ENCODE measurements at places on chromosomes 2 and 18. TPM values are rescaled to one million over a fixed set of nuclear protein-coding genes. Genes with fewer than 3 reads are reported as not detected.
A peak's percentile ranks its signal among the peaks of the same experiment; 100 is the strongest.

Gene SUMO1
- 172 TPM for total RNA-seq

Gene PDE11A
- 0.53 TPM for total RNA-seq

Gene CAD
- total RNA-seq: 150 TPM

Gene KCNE4
- total RNA-seq: not detected

Gene GRP
- total RNA-seq: not detected

Gene PROKR1
- 4.4 TPM for total RNA-seq

Gene PAX8
- 0.66 TPM for total RNA-seq

Gene ITGAV
- 27.7 TPM for total RNA-seq

Gene FNDC4
- 14.1 TPM for total RNA-seq

Gene SLC4A5
- 1.2 TPM for total RNA-seq

Gene UGT1A10
- 0.11 TPM for total RNA-seq

Gene PRKD3
- 68.5 TPM for total RNA-seq

Gene TCF7L1
- total RNA-seq: 108 TPM

DNA sequence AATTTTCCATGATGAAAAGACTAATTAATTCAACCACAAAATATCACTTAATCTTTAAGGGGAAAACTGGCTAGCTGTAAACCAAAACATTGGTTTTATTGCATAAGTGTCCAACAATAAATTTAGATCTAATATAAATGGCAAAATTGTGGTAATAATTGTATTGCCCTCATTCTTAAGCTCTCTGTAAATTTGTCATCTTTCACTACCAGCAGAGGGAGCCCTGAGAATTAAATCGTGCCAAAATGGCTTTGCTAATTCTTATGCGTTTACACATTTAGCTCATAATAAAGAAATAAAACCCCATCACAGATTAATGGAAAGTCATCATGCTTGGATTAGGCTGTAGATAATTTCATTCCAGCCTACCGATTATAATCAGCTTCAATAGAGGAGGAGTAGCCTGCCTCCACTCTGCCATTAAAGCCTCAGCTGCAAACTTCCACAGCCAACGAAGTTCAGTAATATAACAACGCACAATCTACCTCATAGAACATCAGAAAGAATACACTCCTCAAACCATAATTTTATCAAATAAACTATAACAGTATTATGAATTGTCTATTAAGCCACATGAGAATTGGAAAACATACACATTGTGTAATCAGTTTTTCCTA lies 70.0 kb upstream of the ATP5MC3 start:
- no peaks in the 10 kb centered on the region for H3K27me3 ChIP-seq
- no peak overlapping the region for H3K27ac ChIP-seq
- no peak for DNase-seq
- peaks cover 6% of the 10 kb centered on the region for H3K36me3 ChIP-seq

DNA sequence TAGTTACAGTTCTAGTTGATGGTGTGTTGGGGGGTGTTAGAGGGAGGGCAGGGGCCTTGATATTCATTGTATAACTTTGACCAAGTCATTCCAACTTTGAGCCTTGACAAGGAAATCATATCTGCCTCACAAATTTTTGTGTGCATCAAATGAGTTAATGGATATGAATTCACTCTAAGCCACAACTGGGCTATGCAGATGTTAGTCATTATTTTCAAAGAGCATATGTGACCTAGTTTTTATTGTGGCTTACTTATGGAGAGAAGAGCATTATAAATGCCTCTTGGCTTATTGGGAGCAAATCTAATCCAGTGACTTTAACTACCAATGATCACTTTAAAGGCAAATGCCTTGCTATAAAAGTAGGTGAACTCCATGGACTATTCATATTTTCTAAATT lies 250.2 kb downstream of the LPIN1 start:
- no peaks in the 10 kb centered on the region for H3K4me1 ChIP-seq
- no peaks in the 10 kb centered on the region for H3K27me3 ChIP-seq
- DNase-seq: no peak

DNA sequence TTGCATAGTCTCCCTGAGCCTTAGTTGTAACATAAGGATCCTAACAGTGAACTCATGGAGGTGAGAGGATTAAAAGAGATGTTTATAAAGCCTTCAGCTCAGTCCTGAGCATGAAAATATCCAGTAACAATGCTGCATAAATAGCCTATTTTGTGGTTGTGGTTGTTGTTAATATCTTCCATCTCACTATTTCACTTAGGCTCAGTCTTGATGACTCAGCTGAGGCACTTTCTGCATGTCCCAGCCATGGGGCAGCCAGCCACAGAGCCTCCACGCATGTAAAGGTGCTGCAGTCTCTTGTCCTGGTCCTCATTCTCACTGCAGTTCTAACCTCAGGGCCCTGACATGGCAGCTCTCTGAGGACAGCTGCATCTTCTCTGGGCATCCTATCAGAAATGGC lies 218.8 kb upstream of the PKDCC start:
- H3K4me1 ChIP-seq: no peaks in the 10 kb centered on the region
- no peak overlapping the region for H3K4me3 ChIP-seq
- no peaks in the 10 kb centered on the region for H3K36me3 ChIP-seq
- no peak for DNase-seq

- peaks cover 40% of the 10 kb centered on the region for H3K27me3 ChIP-seq
- H3K4me1 ChIP-seq: peaks cover 22% of the 10 kb centered on the region
- peak; percentile 85 for DNase-seq
- H3K27ac ChIP-seq: no peak overlapping the region
- peak overlapping the region; percentile 94 for H3K4me3 ChIP-seq
- no peaks in the 10 kb centered on the region for H3K36me3 ChIP-seq
These were observed 1.6 kb downstream of the ST8SIA3 start for GRCh38 chr18:57353940-57354461.

DNA sequence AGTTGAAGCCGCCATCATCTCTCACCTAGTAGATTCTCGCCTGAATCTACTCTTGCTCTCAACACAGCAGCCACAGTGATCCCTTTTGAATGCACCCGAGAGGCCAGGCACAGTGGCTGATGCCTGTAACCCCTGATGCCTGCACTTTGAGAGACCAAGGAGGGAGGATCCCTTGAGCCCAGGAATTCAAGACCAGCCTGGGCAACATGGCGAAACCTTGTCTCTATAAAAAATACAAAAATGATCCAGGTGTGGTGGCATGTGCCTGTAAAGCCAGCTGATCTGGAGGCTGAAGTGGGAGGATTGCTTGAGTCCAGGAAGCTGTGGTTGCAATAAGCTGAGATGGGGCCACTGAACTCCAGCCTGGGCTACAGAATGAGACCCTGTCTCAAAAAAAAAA lies 60.3 kb upstream of the EML4 start:
- no peak for DNase-seq
- H3K27ac ChIP-seq: no peak overlapping the region
- peaks cover 27% of the 10 kb centered on the region for H3K4me1 ChIP-seq
- H3K27me3 ChIP-seq: peaks cover 3% of the 10 kb centered on the region

DNA sequence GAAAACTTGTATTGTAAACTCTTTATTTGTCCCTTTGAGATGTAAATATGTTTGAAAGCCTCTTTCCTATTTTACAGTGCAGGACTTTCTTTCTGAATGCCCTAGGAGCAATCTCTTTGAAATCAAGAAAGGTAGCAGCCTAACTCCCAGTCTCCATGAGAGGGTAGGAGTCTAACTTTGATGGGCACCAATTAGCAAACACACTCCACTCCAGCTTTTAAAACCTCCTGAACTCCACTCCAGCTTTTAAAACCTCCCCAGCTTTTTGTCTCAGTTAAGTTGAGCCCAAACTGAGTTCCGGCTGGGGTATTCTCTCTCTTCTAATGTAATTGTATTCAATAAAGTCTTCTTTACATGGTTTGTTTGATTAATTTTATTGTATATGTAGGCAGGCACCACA lies 493.7 kb upstream of the CDH7 start:
- no peaks in the 10 kb centered on the region for H3K36me3 ChIP-seq
- no peak for DNase-seq
- H3K4me3 ChIP-seq: no peak overlapping the region
- H3K27ac ChIP-seq: no peak overlapping the region
- peaks cover 10% of the 10 kb centered on the region for H3K4me1 ChIP-seq

- no peak overlapping the region for H3K4me3 ChIP-seq
- no peaks in the 10 kb centered on the region for H3K36me3 ChIP-seq
- no peak overlapping the region for H3K27ac ChIP-seq
- H3K4me1 ChIP-seq: no peaks in the 10 kb centered on the region
- peaks cover 3% of the 10 kb centered on the region for H3K27me3 ChIP-seq
These were observed 26.6 kb downstream of the TMEM18 start for GRCh38 chr2:650343-651310.

DNA sequence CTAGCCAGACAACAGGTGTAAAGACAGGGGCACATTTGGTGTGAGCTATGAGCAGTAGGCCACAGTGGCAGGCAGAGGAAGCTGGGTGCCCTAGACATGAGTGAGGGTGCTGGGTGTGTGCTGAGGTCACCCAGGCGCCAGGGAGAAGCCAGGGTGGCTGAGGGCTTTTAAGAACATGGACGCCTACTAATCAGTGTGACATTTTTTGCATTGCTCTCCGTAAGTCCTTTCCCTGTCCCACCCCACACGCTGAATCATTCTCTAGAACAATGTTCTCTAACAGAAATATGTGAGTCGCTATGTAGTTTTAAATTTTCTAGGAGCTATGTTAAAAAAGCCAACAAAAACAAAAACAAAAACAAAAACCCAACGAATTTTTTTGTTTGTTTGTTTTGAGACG lies 204.5 kb upstream of the REV1 start:
- DNase-seq: no peak
- H3K27ac ChIP-seq: no peak overlapping the region
- H3K36me3 ChIP-seq: no peaks in the 10 kb centered on the region
- H3K27me3 ChIP-seq: no peaks in the 10 kb centered on the region

DNA sequence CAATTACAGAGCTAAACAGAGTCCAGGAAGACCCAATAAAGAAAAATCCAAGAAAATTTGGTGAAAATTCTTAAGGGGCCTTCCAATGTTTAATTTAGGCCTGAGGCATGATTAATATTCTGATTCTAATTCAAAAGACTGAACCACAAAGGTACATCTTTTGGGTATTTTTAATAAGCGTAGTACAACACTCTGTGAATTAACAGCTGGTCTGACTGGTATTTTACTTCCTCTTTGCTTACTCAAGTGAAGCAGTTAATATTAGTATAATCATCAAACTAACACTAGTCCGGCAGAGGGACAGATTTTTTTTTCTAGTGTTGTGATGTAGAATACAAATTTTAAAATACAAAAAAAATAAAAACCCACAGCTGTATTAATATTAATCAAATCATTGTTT lies 652.9 kb downstream of the NR4A2 start:
- no peak overlapping the region for H3K4me3 ChIP-seq
- DNase-seq: no peak
- H3K27me3 ChIP-seq: no peaks in the 10 kb centered on the region
- H3K36me3 ChIP-seq: peaks cover 6% of the 10 kb centered on the region
- H3K4me1 ChIP-seq: no peaks in the 10 kb centered on the region
- H3K27ac ChIP-seq: no peak overlapping the region

DNA sequence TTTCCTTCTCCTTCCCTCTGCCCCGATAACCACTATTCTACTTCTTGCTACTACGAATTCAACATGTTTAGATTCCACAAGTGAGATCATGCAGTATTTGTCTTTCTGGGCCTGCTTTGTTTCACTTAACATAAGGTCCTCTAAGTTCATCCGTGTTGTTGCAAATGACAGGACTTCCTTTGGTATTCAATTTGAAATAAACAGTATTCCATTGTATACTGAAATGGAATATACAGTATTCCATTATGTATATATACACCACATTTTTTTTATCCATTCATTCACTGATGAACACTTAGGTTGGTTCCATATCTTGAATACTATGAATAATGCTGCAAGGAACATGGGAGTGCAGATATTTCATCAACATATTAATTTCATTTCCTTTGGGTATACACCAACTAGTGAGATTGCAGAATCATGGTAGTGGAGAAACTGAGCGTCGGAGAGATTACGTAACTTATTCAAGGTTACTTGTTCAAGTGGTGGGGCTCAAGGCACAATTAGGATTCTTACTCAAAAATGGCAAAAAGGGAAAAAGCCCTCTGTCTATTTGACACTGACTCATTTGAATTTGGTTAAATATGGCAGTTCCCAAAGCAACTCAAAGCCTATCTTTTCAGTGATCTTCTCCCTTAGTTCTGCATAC lies 85.1 kb downstream of the CHN1 start:
- no peak for DNase-seq
- H3K27ac ChIP-seq: peak overlapping the region; percentile 19
- H3K4me1 ChIP-seq: peaks cover 41% of the 10 kb centered on the region
- no peak overlapping the region for H3K4me3 ChIP-seq
- H3K36me3 ChIP-seq: peaks cover 21% of the 10 kb centered on the region

- H3K4me3 ChIP-seq: no peak overlapping the region
- H3K36me3 ChIP-seq: no peaks in the 10 kb centered on the region
- H3K4me1 ChIP-seq: peaks cover 68% of the 10 kb centered on the region
These were observed 172.5 kb upstream of the KLF7 start for GRCh38 chr2:207338220-207338607.

- H3K4me1 ChIP-seq: peaks cover 44% of the 10 kb centered on the region
- no peaks in the 10 kb centered on the region for H3K27me3 ChIP-seq
- peak overlapping the region; percentile 69 for H3K27ac ChIP-seq
- peaks cover 9% of the 10 kb centered on the region for H3K36me3 ChIP-seq
- no peak overlapping the region for H3K4me3 ChIP-seq
These were observed 1410.4 kb upstream of the ZEB2 start for GRCh38 chr2:145930318-145930717.

- no peaks in the 10 kb centered on the region for H3K36me3 ChIP-seq
- H3K4me3 ChIP-seq: peak overlapping the region; percentile 37
- peak overlapping the region; percentile 58 for H3K27ac ChIP-seq
- peaks cover 26% of the 10 kb centered on the region for H3K27me3 ChIP-seq
- peaks cover 47% of the 10 kb centered on the region for H3K4me1 ChIP-seq
- peak; percentile 31 for DNase-seq
These were observed 44.9 kb upstream of the ID2 start for GRCh38 chr2:8636721-8637636.

GRCh38 chr2:20438334-20439192 lies 8.3 kb upstream of the RHOB start:
- H3K36me3 ChIP-seq: no peaks in the 10 kb centered on the region
- no peak overlapping the region for H3K4me3 ChIP-seq
- no peak for DNase-seq

DNA sequence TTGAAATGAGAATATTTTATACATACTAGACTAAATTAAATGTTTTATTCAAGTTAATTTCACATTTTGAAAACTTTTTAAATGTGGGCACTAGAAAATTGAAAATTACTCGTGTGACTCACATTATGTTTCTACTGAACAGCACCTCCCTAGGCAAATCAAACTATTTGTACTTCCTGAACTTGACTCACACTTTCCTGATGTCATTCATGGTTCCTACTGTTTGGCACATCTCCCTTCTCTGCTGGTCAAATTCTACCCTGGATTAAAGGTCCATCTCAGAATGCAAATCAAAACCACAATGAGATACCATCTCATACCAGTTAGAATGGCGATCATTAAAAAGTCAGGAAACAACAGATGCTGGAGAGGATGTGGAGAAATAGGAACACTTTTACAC lies 16.7 kb downstream of the LHCGR start:
- no peaks in the 10 kb centered on the region for H3K4me1 ChIP-seq
- no peaks in the 10 kb centered on the region for H3K27me3 ChIP-seq
- no peak overlapping the region for H3K27ac ChIP-seq

- H3K27me3 ChIP-seq: no peaks in the 10 kb centered on the region
- H3K4me3 ChIP-seq: no peak overlapping the region
- DNase-seq: no peak
- peaks cover 24% of the 10 kb centered on the region for H3K4me1 ChIP-seq
- no peak overlapping the region for H3K27ac ChIP-seq
These were observed 4.2 kb downstream of the ADCY3 start for GRCh38 chr2:24915796-24916195.
